SJSA1 (cell line): ENCODE measurements at places on chromosomes 7 and 10. TPM values are rescaled to one million over a fixed set of nuclear protein-coding genes. Genes with fewer than 3 reads are reported as not detected.
A peak's percentile ranks its signal among the peaks of the same experiment; 100 is the strongest.

DNA sequence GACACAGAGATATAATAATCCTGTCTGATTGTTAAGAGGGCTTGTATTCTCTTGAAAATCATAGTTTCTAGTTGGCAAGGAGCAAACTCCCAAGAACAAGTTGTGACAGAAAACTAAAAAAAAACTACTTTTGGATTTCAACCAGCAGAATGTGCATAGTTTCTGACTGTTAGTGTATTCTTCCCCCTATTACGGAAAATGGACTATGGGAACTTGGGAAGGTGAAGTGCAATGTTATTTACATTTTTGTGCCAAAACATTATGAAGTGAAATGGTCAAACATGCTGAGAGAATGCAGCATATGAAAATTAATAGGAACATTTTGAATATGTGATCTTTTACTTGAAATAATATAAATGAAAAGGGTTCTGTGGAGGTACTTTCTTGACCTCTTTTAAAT, 660.8 kb downstream of the SUGCT start:
- DNase-seq = no peak

GRCh38 chr7:132878204-132878919, 203.5 kb downstream of the CHCHD3 start:
- no peak for DNase-seq

GRCh38 chr10:91974960-91975359, 51.4 kb downstream of the BTAF1 start:
- peak; percentile 2 for DNase-seq

DNA sequence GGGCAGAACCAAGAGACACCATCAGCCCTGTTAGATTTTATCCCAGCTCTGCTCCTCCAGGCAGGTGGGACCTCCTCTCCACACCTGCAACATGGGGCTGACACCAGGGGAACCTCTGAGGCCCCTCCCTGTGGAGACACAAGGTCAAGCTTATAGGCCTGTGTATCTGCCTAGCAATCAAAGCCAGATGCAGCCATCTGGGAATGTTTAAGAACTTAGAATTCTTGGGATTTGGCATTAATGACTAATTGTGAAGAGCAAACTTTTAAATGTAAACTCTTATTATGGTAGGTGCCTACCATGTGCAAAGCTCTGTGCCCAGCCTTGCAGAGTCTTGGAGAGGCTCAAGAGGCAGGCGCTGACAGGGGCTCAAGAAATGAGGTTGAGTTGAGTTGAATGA, 52.1 kb downstream of the TBATA start:
- no peak for DNase-seq

DNA sequence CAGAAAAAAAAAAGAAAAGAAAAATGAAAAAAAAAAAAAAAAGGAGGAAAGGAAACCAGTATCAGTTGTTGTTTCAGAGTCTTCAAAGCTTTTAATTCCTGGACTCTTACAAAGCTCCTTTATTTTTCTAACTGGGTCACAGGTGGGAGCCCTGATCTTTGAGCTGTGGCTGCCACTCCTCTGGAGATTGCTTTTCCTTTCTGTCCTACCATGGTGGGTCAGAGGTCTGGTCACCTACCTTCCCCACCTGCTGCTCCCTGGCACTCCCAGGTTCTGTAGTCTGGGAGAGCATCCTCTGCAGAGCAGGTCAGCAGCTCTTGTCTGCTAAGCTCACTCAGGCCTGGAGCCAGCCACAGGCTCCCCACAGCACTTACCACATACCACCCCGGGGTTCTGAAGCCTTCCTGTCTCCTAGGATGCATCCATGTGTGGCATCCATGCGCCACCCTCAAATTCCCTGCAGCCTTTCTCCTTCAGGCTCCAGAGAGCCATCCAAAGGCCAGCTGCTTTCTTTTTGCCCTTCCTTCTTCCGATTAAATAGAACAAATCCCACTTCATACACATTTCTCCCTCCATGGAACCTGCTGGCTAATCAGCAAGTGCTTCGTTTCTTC, 73.2 kb upstream of the TPK1 start:
- DNase-seq = no peak

DNA sequence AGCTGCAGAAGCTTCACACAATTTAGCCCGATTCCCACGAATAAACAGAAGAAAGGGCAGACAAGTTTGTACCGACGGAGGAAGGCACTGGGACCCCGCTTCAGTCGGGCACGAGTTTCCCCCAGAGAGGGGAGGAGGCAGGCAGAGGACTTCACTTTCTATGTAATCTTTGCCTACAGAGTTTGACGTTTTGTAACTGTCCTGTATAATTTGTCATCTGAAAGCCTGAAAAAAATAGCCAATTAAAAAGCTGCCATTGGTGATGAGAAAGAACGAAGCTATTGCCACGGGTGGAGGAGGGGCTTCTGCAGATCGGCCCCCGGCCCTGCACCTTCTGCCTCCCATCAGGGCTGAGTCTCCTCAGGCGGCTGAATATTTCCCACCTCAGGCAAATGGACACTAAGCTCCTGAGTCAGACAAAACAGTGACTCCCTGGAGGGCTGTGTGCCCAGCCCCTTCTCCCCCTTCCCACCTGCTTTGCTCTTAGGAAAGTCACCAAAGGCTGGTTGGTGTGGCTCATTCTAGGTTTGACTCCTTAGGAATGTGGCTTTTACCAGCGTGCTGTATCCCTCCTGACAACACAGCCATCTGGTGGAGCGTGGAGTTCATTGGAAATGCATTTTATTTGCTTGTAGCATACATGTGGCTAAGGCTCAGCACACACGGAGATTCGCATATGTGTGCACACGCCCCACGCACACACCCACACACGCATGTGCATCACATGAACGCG, 117.4 kb downstream of the VIPR2 start:
- DNase-seq = peak; percentile 21

DNA sequence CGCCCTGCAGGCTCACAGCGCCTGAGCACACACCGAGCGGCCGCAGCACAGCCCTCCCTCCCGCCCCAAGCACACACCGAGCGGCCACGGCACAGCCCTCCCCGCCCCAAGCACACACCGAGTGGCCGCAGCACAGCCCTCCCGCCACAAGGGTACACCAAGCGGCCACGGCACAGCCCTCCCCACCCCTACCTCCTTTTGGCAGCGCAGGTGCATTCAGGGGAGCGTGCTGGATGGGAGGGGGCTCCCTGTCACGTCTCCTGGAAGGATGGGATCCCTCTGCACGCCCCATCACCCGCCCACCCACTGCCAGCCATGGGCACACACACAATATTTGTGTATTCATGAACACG, 482.6 kb downstream of the DNAJB6 start:
- DNase-seq = no peak

Gene ELOVL3
- not detected in 2 replicates for total RNA-seq

Gene H2BK1
- total RNA-seq = not detected in 2 replicates

Gene WIPF3
- total RNA-seq = not detected in 2 replicates

Gene VIM
- 7,646 and 7,733 TPM in 2 replicates for total RNA-seq

Gene SLC18A2
- not detected in 2 replicates for total RNA-seq
